ENCODE measurements at places on chromosomes 11 and 22.

- no peak for DNase-seq
Measured at GRCh38 chr11:75792127-75792731, 22.8 kb upstream of the UVRAG start.

DNA sequence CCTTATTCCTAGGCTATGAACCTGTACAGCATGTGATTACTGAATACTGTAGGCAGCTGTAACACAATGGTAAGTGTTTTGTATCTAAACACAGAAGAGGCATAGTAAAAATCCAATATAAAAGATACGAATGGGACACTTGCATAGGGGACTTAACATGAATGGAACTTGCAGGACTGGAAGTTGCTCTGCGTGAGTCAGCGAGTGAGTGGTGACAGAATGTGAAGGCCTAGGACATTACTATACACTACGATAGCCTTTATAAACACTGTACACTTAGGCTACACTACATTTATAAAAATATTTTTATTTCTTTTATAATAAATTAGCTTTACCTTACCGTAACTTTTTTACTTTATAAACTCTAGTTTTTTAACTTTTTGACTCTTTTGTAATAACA is 81.1 kb downstream of the PGR start:
- DNase-seq: no peak

- no peak for DNase-seq
Measured at GRCh38 chr11:83662494-83662893, 376.3 kb upstream of the CCDC90B start.

DNA sequence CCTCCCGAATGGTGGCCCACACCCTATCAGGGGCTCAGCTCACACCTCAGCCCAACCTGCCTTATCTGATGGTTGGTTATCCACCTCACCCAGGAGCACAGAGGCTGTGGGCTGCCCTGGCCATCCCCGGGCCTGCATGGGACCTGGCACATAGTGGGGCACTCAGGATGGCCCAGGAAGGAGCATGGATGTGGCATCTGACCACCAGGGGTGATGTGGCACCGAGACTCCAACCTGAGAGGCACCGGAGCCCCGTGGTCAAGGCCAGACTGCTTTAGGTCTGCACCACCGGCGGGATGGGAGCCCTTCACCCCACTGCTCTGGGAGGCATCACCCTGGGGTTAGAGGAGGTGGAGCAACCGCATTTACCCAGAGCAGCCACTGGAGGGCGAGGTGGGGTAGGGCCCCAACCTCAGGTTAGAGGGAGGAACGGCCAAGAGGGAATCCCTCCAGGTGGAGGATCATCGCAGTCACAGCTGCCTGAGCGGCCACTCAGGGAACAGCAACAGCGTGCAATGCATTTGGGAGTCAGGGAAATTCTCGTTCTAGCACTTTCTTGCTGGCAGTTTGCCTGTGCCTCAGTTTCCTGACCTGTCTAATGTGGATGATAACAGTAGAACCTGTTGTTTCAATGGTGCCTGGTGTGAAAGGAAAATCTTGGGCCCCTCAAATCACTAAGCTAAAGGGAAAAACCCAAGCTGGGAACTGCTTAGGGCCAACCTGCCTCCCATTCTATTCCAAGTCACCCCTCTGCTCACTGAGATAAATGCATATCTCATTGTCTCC is 52.9 kb upstream of the CARS1 start:
- no peak for DNase-seq

DNA sequence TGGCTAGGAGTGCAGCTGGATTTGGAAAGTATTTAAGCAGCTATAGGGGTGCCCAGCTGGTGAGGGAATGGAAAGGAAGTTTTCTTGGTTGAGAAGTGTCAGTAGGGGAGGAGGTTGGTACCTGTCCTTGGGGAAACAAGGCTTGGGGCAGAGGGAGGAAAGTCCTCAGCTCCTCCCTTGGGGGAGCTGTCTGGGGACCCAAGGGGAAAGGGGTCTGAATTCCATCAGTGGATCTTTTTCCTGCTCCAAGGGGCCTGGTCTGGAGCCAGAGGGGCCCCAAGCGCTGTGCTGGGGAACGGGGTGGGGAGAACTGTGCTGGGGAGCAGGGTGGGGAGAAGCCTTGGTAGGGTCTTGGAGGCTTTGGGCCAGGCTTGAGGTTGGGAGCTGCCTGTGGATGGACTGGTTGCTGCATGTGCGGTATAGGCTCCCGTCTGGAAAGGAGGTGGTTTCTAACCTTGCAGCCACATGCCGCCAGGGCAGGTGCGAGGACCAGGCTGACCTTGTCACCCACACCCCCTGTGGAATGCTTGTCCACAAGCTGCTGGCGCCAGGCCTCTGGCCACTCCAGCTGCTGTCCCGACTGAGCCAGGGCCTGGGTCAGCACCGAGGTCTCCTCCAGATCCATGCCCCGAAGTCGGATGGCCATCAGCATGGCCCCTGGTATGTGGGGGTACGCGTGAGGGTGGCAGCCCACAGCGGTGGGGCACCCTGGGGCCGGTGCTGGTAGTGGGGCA is 963 bp downstream of the TYMP start:
- DNase-seq: no peak

DNA sequence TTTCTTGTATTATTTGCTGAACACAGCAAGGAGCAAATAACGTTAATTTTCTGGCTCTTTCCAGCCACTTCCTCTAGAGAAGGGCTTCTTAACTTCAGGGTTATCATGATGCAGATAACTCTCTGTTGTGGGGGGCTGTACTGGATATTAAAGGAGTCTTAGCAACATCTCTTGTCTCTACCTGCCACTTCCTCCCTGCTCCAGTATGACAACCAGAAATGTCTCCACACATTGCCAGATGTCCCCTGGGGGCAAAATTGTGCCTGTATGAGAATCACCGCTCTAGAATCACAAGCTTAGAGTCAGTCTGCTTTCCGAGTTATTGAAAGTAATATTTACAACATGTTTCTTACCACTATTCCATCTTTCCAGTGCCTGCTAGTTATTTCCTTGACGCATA is 6.8 kb downstream of the JRKL start:
- DNase-seq: no peak

DNA sequence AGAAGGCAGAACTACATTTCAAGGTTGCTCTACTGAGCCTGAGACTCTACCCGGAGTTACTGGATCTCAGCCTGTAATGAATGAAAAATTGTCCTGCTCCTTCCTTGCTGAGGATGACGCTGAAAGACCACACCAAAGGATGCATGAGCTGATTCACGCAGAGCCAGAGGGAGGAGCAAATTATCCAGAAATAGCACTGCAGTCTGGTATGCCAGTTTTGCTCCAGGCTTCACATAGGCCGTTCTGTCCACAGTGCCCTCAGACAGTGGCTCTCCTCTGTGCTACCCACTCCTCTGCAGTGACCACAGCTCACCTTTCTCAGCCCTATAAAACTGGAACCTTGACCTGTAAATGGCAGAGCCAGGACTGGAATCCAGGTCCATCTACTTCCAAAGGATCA is 79.3 kb upstream of the GALNT18 start:
- no peak for DNase-seq

All from neuronal stem cell (in vitro differentiated cells).